ENCODE measurements at places on chromosomes 5 and 9.

DNA sequence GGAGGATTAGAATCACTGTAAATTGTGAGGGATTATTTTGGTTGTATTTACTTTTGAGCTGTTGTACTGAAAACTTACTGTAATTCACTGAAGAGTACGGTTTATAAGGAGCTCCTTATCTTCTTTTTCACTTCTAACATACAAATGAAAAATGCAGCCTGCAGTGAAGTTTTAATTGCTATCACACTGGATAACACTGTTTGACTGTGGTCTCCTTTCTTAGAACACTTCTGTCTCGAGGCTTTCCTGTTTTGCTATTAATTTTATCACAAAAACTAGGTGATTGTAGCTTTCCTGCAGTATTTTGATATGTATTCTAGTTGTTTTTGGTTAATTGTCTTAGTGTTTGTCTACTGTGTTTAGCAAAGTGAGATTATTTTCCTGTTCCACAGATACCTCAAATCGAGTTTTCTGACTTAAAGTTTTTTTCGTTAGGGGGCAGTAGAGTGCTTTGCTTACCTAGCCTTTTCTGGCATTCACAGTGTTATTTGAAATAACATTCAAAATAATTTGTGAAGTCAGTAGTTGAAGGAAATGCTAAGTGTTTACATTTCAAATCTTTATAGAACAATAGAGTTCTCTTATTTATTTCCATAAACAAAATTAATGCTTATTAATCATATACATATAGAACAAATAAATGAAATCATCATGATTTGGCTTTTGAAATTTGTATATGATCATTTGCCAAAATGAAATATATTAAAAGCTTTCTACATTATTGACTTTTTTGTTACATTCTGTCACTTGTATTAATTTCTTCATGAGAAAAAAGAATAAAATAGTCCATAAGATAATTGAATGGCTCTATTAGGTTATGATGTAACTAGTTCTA lies 52.9 kb downstream of the COMMD10 start:
- DNase-seq = no peak

DNA sequence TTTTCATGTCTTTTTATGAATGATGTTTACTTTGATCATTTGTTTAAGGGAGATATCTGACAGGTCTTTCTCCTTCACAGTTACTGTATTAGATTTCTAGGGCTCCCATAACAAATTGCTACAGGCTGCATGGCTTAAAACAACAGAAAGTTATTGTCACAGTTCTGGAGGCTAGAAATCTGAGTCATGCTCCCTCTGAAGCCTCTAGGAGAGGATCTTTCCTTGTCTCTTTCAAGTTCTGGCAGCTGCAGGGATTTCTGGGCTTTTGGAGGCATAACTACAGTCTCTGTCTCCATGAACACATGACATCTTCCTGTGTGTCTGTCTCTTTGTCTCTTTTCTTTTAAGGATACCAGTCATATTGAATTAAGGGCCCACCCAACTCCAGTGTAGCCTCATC lies 557.3 kb upstream of the SEMA6A start:
- DNase-seq = no peak

DNA sequence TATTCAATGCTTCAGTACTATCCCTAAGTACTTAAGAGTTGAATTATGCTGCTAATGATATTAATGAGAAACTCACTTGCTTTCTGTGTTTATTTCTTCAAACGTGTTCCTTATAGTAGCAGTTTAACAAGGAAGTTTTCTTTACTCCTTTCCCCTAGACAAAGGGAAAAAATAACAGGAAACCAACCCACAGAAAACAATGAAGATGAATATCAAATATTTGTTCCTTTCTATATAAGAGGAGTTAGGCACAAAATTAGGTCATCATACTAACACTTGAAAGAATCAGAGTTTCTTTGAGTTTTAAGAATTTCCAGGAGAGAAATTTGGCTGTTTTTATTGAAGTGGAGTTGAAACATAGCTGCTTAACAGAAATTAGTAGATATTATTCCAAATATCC lies 15.4 kb upstream of the OCLN start:
- DNase-seq = no peak

DNA sequence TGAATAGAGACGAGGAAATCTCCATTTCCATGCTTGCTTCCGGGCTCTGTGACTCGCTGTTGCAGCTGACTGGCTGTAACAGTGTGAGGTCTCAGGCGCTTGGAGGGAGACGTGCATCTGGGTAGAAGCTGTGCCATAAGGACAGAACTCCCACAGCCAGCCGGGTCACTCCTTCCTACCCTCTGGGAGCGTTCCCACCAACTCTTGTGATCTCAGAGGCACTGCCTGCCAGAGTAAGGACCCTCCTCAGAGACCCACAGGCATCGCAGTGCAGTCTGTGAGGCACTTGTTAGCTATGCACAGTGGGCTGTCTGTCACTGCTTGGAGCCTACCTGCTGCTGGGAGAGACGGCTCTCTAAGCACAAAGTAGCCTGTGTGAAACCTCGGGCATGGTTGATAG lies 203.4 kb upstream of the SEMA6A start:
- DNase-seq = no peak

DNA sequence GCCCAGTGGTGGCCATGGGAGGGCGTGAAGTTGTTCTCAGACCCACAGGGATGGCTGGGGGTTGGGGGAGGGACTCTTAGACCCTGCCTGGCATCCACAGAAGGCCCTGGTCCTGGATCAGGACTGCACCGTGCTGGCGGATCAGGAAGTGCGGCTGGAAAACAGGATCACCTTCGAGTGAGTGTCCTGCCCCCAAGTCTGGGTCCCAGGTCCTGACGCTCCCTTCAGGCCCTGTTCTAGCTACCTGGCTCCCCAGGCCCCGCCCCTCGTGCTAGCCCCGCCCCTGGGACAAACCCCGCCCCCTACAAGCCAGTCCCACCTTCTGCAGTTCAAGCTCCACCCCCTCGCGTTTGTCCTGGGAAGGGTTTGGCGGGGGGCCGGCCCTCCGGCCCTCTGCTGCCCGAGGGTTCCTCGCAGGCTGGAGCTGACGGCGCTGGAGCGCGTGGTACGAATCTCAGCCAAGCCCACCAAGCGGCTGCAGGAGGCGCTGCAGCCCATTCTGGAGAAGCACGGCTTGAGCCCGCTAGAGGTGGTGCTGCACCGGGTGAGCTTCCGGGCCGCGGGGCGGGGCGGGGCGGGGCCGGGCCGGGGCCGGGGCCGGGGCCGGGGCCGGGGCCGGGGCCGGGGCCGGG lies 12.9 kb downstream of the RGS14 start:
- peak; percentile 97 for DNase-seq

GRCh38 chr5:36436306-36436705 lies 134.6 kb upstream of the RANBP3L start:
- no peak for DNase-seq

GRCh38 chr9:111158999-111159398 lies 120.7 kb upstream of the LPAR1 start:
- DNase-seq = no peak

DNA sequence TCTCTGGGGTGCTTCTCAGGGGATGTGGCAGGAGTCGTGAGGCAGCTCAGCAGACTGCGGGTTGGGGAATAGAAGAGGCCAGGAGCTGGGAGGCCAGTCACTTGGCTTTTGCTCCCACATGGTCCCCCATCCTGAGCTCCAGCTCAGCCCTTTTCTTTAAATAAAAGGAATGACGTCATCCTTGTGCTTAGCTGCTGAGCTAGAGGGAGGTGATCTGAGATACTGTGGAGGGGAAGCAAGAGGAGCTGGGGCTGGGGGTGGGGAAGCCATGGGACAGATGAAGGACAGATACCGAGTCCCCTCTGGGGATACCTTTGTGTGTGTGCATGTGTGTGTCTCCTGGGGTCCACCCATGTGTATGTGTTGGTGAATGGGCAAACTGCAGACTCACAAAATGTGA lies 89.0 kb upstream of the ARAP3 start:
- no peak for DNase-seq

DNA sequence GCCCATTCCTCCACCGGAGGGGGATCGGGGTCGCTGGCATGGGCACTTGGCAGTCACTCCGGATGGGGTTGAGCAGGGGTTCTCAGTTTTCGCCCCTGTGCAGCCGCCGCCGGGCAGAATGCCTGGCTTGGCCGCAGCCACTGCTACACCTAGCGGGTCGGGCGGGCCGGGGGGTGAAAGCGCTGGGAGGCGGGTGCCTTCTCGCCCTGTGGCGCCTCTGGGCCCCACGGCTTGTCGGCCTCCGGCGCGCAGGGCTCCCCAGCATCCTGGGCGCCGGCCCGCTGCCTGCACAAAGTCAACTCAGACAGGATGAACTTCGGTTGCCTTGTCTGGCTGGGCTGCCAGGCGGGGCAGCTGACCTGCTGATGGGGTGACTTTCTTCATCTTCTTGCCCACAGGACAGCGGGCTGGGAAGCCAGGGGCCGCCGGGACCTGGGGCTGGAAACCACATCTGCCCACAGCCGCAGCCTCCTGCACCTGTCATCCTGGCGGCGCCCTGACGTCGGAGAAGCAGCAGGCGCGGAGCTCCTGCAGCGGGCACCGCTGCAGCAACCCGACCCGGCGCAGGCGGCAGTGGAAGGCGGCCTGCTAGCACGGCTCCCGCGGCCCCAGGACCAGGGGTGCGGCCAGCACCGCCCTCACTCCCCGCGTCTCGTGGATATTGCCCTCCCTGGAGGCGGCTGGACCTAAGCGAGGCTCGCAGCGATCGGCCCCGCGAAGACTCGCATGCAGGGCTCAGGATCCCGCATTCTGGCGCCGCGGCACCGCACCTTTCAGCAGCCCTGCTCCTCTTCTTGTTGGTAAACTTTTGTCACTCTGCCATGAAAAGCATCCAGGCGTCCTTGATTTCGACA lies 1.3 kb upstream of the ANKRD18A start:
- no peak for DNase-seq

GRCh38 chr9:87256973-87257372 lies 240.7 kb upstream of the DAPK1 start:
- DNase-seq = no peak

Measured in RWPE2 (cell line).